Cardiac muscle cell (in vitro differentiated cells and primary cell): ENCODE measurements at places on chromosomes 3 and 15. TPM values are rescaled to one million over a fixed set of nuclear protein-coding genes. Genes with fewer than 3 reads are reported as not detected.

- DNase-seq = no peak
These were observed 128.7 kb upstream of the BNIP2 start for GRCh38 chr15:59817834-59818233.

- DNase-seq = no peak
These were observed 6.9 kb downstream of the TSC22D2 start for GRCh38 chr3:150414959-150415358.

GRCh38 chr3:133943639-133944141 is 48.0 kb upstream of the RAB6B start:
- no peak for DNase-seq

- no peak for DNase-seq
These were observed 135.4 kb upstream of the FRMD4B start for GRCh38 chr3:69521286-69521685.

GRCh38 chr15:88518903-88519302 is 27.6 kb downstream of the DET1 start:
- DNase-seq = no peak

DNA sequence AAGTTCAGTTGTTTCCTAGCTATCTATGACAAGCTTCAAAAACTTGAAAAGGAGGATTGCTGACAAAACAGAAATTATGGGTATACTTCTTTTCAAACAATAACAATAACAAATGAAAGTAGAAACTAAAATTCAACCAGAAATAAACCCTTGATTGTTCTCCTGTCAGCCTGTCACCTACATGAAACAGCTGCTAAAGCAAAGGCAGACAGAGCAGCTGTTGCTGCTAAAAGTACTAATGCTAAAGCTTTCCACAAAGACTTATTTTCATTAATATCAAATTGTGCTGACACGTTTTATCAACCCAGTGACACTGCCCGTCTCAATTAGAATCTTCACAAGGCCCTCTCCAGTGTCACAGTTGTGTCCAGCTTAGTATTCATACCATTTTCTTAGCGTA is 533.2 kb upstream of the GBE1 start:
- no peak for DNase-seq

- DNase-seq = no peak
These were observed 97.7 kb upstream of the P2RY1 start for GRCh38 chr3:152737021-152737908.

- peak; percentile 7 for DNase-seq
These were observed 296.5 kb downstream of the THSD4 start for GRCh38 chr15:71411538-71412482.

GRCh38 chr15:73987250-73987649 is 4.8 kb downstream of the STOML1 start:
- no peak for DNase-seq

GRCh38 chr3:111593666-111594065 is 1.5 kb downstream of the ZBED2 start:
- no peak for DNase-seq

DNA sequence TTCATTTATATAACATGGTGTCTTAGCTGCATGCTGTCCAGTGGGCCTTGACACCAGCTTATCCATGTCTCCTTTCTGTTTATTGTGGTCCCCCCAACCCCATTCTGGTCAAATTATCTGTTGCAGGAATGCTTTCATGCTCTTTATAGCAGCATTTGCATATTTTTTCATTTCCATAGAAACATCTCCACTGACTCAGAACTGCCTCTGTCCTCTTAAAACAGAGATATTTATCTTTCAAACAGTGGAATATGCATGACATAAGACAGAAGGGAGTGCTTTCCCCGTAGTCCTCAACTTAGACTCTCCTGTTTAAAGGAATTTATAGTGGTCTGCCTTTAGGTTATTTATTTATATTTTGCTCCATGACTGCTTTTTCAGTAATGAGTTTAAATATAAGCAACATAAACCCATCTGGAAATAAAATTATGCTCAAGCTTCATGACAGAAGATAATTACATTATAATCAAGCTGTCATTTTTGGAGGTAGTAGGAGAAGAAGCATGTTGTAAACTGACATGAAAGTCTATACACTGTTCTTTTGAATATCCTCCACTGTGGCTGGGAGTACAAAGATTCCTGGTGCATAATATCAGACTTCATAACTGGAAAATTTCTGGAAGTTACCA is 179.5 kb upstream of the CD96 start:
- DNase-seq = no peak

DNA sequence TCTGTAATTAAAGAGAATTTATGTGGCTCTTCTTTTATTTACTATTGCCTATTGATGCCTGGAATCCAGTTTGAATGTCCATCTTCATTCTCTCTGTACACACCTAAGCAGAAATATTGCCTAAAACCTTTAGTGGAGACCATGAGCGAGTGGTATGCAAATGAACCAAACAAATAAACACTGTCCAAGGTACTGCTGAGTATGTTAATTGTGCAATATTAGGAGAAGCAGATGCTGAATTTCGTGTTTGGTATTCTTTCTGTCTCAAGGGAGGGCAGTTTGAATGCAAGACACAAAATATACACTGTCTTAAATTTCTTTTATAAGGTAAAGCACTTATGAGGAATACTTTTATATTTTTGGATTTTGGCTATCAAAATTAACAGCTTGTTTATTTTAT is 440.9 kb downstream of the RBMS3 start:
- peak; percentile 35 for DNase-seq

DNA sequence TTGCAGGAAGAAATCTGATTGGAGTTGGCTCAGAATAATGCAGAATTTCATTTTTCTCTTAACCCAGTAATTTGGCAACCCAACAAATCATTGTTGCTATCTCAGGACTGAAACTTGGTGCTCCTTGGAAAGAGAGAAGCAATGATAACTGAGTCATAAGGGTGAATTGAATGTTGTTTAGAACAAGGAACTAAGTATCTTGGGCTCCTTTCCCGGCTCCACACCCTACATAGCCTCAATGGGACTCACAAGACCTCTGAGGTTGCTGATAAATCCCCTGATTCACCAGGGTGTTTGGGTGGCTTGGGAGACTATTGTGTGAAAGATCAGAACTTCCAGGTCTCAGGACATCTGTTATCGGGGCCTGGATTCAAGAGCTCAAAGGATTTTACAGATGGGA is 7.8 kb upstream of the RAB8B start:
- peak; percentile 7 for DNase-seq

GRCh38 chr15:65434201-65434600 is 11.5 kb upstream of the IGDCC4 start:
- DNase-seq = no peak

DNA sequence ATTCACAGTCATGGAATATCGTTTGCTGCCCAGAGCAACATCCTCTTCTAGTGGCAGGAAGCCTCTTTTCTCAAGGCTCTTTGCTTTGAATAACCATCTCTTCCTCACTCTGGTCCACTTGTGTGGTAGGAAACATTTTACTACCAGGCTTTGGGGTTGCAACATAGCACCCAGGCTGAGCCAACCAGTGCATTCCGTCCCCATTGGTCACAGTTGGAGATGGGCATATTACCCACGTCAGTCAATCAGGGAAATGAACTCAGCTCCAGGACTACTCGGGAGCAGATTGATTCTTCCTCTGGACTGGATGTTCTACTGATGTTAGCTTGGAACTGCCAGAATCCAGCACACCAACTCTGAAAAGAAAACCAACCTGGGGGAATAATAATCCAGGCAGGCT is 4.2 kb upstream of the PEX5L start:
- no peak for DNase-seq

GRCh38 chr3:114332342-114333179 is 38.7 kb downstream of the TIGIT start:
- no peak for DNase-seq

DNA sequence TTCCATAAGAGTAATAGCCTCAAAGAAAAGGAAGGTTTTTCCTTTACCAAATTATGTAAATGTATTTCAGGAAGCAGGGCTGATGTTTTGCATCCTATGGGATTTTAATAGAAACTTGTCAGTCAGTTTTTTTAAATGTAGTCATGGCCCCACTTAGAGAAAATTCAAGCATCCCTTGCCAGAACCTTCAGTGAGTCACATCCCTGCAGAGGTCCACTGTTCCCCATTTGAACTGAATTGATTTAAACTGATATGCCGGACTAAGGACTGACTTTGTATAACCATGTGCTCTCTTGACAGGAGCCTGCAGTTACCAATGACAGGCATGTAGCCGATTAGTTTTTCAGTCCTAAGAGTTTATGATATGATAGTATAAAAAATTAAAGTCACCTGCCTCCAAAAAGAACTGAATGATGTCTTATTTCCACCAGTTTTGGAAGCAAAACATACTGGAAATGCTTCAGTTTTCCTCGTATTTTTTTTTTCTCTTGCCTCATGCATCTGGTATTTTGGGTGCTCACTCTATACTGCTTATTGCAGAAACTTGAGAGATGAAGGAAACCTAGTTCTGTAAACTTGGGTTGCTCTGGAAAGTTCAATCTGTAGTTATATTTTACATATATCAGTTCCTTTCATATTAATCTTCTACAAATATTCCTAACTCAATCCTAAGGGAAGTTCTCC is 30.7 kb downstream of the LRTM1 start:
- DNase-seq = peak; percentile 50

DNA sequence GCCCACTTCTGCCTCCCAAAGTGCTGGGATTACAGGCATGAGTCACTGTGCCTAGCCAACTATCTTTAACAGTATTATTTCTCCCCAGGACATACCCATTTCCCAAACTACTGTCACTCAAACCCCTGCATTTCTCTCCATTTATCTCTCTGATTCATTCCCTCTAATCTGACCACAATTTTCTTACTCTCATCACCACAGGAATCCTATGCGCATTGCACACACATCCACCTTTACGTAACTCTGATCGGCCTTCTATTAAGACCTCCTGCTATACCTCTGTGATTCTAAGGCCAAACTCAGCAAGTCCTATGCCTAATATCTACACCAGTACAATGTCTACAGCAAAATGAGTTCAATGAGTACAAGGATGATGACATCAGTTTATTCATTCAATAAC is 235.0 kb downstream of the ULK4 start:
- DNase-seq = no peak

DNA sequence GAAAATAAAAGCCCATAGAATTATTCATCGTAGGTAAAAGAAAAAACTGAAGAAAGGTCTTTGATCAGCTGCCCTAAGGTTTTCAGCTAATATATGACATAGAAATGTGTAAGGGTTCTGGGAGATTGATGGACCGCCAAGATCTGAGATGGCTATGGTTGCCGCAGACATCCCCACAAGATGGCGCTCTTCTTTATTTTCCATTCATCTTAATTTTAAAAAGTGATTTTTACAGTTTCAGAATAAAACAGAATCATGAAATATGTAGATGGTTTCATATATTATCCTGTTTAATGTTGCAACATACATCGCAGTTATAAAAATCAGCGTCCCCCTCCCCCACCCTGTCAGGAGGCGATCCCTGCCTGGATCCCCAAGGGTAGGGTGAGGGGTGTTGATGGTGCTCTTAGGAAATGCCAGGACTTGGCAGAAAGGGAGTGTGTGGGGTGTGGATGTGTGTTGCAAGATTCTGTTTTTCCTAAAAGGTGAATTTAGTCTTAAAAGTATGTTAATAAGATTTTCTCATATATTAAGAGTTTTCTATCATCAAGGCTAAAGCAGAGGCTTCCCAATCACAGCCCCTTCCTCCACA is 68.8 kb downstream of the ANXA2 start:
- DNase-seq = peak; percentile 39

DNA sequence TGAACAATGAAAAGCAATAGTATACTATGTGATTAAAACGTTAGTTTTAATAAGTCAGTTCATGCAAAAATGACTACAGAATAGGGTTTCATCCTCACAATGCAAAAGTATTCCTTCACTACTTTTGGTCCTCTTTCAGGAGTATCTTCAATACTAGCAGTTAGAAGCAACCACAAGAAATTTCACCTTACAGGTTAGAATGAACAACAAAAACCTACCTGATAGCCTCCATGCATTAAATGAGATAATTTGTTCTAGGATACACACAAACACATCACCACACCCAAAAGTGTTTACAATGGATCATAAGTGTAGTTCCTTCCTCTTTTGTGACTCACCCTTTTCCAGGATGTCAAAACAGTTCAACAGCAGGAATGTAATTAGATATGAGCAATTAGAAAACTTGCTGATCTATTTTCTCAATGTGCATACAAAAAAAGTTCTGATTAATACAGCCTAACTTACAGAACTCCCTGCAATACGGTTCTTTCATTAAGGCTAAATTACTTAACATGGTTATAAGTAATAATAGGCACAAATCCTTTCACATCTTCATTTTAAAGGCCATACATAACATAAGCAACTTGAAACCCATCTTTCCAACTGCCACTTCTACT is 21.6 kb downstream of the UACA start:
- DNase-seq = no peak

DNA sequence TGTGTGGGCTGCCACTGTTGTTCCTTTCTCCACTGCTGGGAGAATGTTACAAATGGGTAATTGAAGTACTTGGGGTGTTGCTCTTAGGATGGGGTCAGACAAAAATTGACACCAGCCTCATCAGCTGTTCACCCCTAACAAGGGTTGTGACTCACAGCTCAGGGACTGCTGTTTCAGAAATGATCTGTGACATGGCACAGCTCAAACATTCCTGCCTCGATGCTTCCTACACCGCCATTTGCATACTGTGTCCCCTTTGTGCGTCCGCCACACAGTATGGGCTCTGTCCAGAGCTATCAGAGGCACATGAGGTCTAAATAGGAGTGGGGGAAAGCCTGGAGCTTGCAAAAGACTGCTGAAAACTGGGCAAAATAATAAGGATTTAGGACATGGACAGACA is 43.9 kb downstream of the CCNL1 start:
- DNase-seq = no peak

GRCh38 chr3:107525644-107526305 is 3.0 kb downstream of the BBX start:
- no peak for DNase-seq

DNA sequence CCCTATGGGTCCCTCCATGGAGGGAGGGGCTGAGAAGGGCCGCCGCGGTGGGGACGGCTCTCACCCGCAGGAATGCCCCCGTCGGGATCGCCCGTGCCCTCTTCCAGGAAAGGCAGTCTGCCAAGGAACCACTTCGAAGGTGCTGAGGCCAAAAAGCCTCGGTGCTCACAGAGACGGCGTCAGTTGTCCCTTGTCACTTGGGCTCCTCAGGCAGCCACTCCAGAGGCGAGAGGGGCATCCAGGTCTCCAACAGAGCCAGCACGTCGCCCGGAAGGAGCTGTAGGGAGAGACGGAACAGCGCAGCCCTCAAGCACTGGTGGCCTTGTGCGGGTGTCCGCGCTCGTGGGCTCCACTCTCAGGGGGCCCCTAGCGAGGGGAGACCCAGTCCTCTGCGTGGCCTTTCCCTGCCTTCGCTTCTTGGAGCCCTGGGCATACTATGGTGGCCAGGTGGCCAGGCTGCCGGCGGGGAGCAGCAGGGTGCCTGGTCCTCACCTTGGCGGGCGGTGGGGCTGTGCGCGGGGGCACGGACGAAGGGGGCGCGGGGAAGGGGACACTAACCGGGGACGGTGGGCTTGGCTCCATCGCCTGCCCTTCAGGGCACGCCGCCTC is 994 bp downstream of the MESP1 start:
- DNase-seq = no peak

The LTK gene
- polyA plus RNA-seq = 3.0 and 4.4 TPM in 2 replicates

The CDC25A gene
- polyA plus RNA-seq = 10.0 and 12.8 TPM in 2 replicates

The COPG1 gene
- polyA plus RNA-seq = 128 and 154 TPM in 2 replicates

The KCNH8 gene
- polyA plus RNA-seq = 0.19 TPM in 1 of 2 replicates, not detected in the other

The CCR3 gene
- polyA plus RNA-seq = not detected in 2 replicates

The TAMM41 gene
- polyA plus RNA-seq = 31.4 and 33.2 TPM in 2 replicates

The PYGO1 gene
- 5.4 and 7.2 TPM in 2 replicates for polyA plus RNA-seq

The PTPN9 gene
- 29.2 and 37.3 TPM in 2 replicates for polyA plus RNA-seq

The ZWILCH gene
- 15.7 and 22.0 TPM in 2 replicates for polyA plus RNA-seq
